ENCODE measurements at places on chromosomes 7 and 10.

DNA sequence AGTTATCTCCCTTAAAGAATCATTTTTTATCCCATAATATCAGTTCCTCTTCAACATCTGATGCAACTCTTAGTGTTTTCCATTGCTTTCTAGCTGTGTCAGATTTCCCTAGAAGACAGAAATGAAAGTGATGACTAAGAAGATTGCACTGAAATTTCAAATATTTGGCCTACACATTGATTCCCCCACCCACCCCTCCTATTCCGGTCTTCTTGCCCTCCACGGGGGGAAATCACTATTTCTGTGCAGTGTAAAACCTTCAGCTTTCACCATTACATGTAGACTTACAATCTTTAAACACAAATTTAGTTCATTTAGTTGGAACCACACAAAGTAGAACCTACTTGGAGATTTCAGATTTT lies 63.7 kb upstream of the IL6 start:
- DNase-seq: no peak

- DNase-seq: no peak
Observed at GRCh38 chr10:101066146-101066895, 4.5 kb downstream of the KAZALD1 start.

GRCh38 chr7:142854372-142855113 lies at the start of gene EPHB6:
Gene EPHB6, plus strand, starts transcription at chr7:142855076. Its CDS starts 8,152 bp downstream, at chr7:142863228.
- DNase-seq: no peak

DNA sequence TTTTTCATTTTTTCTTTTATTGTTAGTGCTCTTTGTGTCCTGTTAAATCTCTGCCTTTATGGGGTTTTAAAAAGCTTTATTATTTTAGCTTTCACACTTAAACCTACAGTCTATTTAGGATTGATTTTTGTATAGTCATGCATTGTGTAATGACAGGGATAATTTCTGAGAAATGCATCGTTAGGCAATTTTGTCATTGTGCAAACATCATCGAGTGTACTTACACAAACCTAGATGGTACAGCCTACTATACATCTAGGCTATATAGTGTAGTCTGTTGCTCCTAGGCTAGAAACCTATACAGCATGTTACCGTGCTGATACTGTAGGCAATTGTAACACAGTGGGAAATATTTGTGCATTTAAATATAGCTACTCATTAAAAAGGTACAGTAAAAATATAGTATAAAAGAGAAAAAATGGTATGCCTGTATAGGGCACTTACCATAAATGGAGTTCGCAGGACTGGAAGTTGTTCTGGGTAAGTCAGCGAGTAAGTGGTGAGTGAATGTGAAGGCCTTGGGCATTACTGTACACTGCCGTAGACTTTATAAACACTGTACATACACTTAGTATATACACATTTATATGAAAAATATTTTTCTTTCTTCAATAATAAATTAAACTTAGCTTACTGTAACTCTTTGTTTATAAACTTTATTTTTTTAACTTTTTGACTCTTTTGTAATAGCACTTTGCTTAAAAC lies 16.0 kb downstream of the UBE2D1 start:
- DNase-seq: no peak

- DNase-seq: no peak
Observed at GRCh38 chr10:71911296-71911953, 52.8 kb upstream of the CHST3 start.

DNA sequence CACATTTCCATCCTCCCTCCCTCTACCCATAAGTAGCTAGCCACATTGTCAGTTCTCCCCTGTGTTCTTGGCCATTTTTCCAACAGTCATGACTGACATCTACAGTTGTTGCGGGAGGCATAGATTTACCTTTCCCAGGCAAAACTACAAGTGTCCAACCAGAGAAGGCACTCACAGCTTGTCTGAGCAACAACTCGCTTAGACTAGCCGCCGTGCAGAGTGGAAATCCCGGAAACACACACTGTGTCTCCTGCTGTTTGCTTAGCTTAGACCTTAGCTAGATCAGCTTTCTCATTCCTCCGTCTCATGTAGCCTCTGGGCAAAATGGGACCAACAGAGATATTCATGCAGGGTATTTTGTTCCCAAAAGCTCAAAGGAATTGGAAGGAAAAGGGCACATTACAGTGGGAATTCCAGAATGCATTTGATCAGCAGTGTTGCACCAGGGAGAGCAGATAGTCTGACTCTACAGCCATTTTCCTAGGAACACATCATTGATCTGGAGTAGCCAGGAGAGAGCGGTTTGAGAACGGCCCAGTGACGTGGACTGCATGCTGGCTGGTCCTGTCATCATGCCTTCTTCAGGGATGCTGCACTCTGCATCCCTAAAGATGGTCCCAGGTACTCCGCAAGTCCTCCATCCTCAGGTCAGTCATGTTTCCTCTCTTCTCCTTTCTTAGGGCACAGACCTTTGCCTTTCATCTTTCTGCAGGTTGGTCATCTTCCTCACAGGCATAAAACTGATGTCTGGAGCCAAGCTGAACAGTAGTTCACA lies 89.4 kb downstream of the C10orf90 start:
- DNase-seq: no peak

DNA sequence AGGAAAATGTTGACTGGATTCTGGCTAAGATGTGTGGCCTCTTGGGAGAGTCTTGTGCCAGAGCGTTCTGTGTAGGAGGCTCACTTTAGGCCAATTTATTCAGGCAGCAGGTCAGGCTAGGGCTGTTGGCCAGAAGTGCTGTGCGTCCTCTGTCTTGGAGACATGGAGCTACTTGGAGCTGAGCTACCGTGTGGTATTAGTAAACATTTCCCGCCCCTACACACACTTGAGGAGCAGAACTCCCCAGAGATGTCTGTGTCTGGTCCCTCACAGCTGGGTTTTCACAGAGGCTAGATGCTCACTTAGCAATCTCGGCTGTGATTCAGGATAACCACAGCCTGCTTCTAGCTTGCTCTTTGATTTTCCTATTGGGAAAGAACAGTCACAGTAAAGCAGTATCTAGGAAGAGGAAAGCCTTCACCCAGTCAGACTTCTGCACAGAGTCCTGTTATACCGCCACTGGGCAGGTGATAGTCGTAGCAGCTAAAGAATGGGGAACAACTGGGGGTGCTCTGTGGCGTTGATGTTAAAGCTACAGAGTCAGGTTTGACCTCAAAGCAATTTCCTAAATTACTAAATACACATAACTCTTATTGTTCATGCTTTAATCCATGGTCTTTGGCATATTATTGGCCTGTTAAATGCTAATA lies 86.7 kb downstream of the MDFIC start:
- peak; percentile 44 for DNase-seq

- no peak for DNase-seq
Observed at GRCh38 chr10:105024184-105024583, 383.1 kb downstream of the SORCS3 start.

- DNase-seq: no peak
Observed at GRCh38 chr10:44958196-44958897, 1.3 kb upstream of the RASSF4 start.

GRCh38 chr7:1944619-1945210 lies 274.6 kb downstream of the ELFN1 start:
- no peak for DNase-seq

GRCh38 chr7:38398725-38399321 lies 125.4 kb upstream of the TARP start:
- DNase-seq: peak; percentile 15

DNA sequence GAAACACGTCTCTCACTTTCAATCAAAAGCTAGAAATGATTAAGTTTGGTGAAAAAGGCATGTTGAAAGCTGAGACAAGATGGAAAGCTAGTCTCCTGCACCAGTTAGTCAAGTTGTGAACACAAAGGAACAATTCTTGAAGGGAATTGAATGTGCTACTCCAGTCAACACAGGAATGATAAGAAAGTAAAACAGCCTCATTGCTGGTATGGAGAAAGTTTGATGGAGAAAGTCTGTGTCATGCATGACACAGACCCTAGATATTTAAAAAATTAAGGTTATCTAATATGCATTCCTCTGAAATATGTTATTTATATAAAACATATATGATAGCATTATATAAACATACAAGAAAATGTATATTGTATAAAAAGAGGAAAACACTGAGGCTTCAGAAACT lies 699.4 kb upstream of the FZD8 start:
- DNase-seq: no peak

DNA sequence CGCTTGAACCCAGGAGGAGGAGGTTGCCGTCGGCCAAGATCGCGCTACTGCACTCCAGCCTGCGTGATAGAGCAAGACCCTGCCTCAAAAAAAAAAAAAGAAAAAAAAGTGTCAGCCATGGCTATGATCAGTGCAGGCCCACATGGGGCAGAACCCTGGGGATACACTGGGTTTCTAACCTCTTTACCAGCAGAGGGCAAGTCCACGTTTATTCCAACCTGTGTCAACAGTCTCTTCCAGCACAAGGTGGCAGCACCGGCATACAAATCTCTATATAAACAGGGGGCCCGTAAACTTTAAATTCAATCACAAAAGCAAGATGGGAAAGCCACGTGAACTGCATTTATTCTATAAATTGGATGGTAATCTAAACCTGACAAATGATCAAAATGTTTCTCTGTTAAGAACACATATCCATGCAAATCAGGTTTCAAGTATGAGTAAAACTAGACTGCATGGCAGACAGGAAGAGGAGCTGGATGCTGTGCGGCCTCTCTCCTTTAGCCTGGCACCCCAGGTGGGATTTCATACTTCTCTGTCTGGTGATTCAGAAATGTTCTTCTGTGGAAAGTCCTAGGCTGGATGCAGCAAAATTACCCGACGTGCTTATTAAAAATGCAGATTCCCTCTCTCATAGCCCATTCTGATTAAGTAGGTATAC lies 60.0 kb upstream of the STEAP1B start:
- peak; percentile 76 for DNase-seq

GRCh38 chr7:155441856-155442255 lies 16.1 kb upstream of the EN2 start:
- no peak for DNase-seq

DNA sequence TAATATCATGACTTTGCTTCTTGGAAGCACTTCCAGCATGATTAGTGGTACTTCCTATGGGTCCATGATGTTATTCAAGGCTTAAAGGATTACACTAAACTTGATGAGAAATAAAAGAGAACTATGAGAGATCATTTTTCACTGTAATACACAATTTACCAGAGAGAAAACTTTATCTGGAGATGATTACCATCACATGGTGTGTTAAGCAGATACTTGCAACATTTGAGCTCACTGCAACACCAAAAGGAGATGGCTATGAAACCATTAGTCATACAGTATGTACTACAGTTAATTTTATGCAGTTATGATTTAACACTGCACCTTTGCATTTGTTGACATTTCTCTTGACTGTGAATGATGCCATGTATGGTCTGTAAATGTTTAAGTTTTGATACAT lies 311.3 kb upstream of the AOAH start:
- no peak for DNase-seq

- DNase-seq: no peak
Observed at GRCh38 chr7:20542594-20542993, 72.9 kb upstream of the ABCB5 start.

- DNase-seq: no peak
Observed at GRCh38 chr7:22386206-22386858, 29.4 kb upstream of the RAPGEF5 start.

GRCh38 chr10:27655296-27655695 lies 90.3 kb downstream of the MKX start:
- DNase-seq: no peak

DNA sequence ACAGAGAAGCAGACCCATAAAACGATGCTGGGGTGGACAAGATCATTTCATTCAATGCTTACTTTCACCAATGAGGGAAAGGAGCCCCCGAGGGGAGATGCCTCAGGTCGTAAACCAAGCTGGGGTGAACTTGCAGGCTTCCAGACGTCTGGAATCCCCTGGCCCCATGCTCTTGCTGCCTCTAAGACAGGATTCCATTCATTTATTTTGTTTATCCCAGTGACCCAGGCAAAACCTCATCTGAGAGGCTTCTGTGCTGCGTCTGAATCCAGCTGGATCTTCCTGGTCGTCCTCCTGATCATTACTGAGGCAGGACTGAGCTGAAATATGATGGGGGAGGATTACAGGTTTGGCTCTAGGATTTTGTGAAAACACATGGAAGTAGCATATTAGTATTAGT lies 182.9 kb downstream of the MYOF start:
- no peak for DNase-seq

Data from AG04450 (cell line).